ENCODE measurements at places on chromosomes 2 and 18.

GRCh38 chr18:45034179-45034578 is 353.5 kb downstream of the SETBP1 start:
- no peak for DNase-seq

DNA sequence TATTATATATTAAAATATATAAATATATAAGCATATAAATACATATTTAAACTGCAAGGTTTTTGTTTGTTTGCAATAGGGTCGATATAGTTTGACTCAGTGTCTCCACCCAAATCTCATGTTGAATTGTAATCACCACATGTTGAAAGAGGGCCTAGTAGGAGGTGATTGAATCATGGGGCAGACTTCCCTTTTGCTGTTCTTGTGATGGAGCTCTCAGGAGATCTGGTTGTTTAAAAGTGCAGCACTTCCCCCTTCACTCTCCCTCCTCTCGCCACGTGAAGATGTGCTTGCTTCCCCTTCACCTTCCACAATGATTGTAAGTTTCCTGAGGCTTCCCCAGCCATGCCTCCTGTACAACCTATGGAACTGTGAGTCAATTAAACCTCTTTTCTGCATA is 2137.3 kb upstream of the CELF4 start:
- DNase-seq: no peak

DNA sequence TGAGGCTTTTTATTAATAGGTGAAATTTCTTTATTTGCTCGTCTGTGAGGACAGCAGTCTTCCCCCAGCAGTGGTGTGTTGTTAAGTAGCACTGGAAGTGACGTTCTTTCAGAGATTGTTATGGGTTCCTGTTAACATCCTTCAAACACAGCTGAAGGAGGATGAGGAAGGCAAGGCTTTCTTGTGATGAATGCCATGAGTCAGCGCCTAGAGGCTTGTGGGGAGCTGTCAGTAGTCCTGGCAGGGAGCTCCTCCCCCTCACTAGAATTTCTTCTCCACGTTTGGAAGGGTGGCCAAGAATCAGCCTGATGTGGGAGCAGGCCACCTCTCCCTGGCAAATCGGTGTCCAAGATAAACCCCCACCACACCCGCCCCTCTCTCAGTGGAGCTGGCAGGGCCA is 113.2 kb downstream of the ARHGEF4 start:
- DNase-seq: no peak

DNA sequence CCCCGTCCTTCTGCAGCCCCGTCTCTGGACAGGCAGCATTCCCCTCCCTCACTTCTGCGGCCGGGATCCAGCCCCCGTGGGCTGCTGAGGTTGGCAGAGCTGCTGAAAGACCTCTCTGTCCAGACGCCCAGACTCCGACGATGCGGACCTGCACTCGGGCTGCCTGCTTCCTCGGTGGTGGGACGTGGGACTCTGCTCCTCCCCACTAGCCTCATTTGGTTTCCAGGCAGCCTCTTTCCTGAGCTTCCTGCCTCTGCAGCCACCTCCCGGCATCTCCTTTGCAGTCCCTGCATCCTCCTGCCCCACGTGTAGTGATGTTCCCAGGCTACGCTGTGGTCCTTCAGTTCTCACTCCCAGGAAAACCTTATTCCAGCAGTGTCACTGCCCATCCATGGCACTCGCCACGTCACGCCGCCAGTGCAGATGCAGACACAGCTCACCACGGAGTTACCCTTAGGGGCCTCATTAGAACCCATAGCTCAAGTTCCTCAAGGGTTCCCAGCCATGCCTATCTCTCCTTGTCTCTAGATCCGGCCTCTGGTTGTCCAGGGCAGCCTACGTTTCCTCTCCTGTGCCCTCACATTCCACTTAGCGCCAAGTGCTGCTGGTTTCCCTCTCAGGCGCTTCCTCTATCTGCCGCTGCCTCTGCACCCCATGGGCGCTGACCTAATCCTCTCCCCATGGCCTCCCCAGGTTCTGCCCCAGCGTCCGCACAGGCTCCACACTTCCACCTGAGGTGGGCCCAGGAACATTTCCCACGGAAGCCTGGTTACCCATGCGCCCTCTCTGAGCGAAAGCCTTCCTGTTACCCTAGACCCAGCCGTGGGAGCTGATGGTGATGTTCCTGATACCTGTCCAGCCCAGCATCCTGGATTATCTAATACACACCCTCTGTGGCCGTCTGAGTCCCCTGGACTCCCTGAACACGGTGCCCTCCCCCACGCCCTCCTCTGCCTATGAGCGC is 318.3 kb upstream of the MYT1L start:
- no peak for DNase-seq

GRCh38 chr2:99259465-99259864 is 4.0 kb upstream of the LYG2 start:
- DNase-seq: no peak

DNA sequence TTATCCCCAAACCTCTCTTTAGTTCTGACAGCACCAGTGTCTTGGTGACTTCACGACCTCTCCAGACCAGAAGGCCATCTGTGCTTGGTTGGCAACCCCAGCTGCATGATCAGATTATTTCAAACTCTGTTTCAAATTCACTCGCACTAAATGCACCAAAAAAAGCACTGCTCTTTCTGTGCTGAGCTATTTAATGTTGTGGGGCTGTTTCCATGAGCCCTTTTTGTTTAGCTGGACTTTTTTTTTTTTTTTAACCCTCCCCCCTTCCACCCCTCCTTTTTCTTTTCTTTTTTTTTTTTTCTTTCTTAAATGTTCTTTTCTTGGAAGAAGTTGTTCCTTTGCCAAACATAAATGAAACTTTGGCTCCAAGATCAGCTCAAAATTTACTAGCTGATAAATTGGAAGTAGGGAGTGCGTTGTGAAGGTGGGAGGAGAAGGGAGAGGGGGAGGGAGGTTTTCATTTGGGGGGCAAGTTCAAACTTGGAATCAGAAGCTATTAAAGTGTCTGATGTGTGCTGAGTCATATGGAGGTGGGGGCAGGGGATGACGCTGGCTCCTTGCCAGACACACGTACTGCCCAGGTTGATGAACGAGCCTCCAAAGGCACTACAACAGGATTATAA is 543.0 kb upstream of the TNP1 start:
- no peak for DNase-seq

GRCh38 chr2:112305132-112305531 is 29.7 kb downstream of the ZC3H6 start:
- DNase-seq: no peak

DNA sequence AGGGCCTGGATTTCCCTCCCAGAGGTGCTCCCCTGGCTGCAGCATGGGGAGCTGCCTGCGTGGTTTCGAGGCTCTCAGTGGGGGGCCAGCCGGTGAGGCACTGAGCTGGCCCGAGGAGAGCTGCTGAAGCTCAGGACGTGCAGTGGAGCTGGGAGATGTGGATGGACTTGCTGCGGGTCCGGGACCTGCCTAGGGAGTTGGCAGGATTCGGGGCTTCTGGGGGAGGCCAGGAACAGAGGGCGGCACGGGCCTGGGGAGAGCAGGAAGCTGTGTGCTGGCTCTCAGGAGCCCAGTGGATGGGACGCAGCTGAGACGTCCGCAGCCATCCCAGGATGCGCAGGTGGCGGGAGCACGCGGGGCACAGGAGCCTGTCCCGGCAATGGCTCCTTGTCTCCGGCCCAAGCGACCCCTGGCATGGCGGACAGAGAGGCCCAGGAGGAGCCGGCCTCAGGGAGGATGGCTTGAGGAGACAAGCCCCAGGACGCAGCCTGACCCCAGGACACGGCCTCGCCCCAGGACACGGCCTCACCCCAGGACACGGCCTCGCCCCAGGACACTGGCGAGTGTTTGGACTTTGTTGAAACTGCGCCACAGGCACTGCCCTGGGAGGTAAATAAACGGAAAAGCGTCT is 116.1 kb downstream of the NFATC1 start:
- no peak for DNase-seq

DNA sequence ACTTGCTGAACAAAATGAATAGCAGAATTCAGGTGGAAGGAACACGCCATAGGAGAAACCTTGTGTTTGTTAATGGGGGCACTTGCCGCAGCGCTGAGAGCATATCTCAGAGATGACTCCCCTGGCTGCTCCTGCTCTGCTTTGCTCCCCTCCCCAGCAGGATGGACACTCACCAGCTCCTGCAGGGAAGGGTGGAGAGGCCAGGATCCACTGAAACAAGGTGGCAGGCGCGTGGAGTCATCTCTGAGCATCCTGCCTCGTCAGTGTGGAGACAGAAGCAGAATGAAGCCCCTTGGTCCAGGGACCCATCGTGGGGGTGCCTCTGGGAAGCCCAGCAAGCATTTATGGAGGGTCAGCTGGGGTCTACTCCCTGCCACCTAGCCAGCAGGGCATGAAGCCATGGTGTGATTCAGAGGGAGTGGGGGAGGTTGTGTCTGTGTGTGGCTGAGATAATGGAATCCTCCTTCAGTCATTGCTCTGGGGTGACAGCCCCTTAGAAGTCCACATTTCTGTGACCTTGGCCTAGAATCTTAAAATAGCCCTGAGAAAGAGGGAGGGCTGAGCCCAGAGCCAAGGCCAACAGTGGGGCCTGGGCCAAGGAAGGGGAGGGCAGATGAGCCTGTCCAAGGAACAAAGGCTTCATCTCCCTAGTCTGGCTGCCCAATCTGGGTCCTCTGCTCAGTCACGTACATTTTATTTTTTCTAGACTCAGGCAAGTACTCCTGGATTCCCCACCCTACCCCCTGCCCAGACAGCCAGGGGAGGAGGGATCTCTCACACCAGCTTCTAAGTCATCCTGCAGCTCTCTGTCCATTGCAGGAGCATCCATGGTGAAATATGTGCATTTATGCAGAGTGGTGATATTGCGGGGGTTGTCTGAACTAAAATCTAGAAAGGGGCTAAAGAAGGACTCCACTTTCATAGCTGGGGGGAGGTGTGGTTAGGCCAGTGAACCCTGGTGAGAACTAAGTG is 215.4 kb downstream of the ZBTB7C start:
- DNase-seq: no peak

- DNase-seq: no peak
These were observed 3.1 kb downstream of the CXCR2 start for GRCh38 chr2:218128781-218129457.
